ENCODE measurements at places on chromosomes 2 and 18. TPM values are rescaled to one million over a fixed set of nuclear protein-coding genes. Genes with fewer than 3 reads are reported as not detected.

DNA sequence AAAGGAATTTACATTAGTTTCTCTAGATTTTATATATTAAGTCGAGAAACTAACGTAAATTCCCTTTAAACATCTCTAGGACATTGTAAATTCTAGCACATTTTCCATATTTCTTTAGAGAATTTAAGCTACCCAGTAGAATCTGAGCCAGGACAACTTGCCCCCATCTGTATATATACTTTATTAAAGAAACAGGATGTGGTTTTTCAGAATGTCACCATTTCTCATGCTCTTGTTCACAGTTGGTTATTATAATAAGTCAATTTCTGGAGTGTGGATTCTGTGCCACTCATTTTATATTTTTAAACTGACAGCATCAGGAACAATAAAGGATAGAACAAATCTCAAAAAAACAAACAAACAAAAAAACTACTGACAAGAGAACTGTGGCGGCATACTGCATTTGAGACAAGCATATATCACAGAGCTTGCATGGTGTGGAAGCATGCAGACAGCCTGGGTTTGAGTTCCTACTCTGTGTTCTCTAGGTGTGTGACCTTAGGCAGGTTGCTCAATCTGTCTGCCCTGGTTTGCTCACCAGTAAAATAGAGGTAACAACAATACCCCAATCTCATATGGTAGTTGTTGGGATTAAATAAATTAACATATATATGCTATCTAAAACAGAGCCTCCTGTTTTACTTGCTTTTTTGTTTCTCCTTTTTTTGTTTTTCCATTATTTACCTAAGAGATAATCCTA, 61.4 kb upstream of the DNER start:
- no peak for DNase-seq

GRCh38 chr2:233075141-233075965, 15.2 kb downstream of the INPP5D start:
- DNase-seq: no peak

DNA sequence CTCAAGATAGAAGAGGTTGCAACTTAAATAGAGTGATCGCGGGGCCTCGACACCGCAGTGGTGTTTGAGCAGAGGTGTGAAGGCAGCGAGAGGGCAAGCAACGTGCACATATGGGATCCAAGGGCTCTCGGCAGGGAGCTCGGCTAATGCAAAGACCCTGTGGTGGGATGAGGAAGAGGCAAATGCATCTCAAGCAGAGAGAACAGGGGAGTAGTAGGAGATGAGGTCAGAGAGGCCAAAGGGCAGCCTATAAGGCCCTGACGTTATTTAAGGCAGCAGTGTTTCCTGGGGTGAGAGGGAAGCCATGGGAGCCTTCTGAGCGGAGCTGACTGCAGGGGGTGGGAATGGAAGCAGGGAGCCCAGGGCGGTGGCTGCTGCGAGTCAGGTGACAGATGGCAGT, 74.5 kb downstream of the MRPS9 start:
- no peak for DNase-seq

DNA sequence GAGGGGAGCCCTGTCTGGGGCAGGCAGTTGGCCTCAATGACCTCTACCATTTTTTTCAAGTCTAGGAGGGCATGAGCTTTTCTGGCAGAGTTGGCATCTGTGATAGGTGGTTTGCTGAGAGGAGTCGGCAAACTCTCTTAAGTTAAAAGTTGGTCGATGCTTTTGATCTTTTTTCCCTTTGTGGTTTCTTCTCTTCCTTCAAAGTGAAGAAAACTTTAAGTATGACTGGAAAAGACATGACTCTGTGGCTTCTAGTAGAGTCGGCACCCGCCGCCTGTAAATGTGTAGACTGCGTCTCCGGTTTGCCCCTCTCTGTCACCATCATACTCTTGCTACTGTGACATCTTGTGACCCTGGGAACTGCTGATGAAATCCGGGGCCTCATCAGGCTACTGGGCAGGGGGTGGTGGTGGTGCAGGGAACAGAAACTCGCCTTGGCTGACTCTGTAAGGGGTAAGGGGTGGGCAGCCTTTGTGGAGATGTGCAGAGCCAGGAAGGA, 21.1 kb downstream of the INPP5D start:
- DNase-seq: no peak

GRCh38 chr2:205197468-205198139, 484.7 kb upstream of the NRP2 start:
- no peak for DNase-seq

GRCh38 chr2:235333076-235333475, 160.8 kb upstream of the AGAP1 start:
- DNase-seq: no peak

GRCh38 chr2:142938240-142938639, 60.8 kb downstream of the KYNU start:
- no peak for DNase-seq

DNA sequence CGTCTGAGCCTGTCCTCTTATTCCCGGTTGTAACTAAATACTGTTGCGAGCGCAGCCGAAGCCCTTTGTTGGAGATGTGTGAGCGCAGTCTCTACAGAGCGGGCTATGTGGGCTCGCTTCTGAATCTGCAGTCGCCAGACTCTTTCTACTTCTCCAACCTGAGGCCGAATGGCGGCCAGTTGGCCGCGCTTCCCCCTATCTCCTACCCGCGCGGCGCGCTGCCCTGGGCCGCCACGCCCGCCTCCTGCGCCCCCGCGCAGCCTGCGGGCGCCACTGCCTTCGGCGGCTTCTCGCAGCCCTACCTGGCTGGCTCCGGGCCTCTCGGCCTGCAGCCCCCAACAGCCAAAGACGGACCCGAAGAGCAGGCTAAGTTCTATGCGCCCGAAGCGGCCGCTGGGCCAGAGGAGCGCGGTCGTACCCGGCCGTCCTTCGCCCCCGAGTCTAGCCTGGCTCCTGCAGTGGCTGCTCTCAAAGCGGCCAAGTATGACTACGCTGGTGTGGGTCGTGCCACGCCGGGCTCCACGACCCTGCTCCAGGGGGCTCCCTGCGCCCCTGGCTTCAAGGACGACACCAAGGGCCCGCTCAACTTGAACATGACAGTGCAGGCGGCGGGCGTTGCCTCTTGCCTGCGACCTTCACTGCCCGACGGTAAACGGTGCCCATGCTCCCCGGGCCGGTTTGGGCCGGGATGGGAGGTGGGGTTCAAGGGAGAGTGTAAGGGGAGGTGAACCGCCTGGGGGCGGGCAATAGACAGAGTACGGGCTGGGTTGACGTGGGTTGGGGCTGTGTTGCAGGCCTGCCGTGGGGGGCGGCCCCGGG, at the start of gene HOXD12:
Gene HOXD12 (plus strand): TSS at position 68 of the 819 bp plus-strand sequence. CDS start 7 bp downstream, at position 75.
- DNase-seq: no peak

- no peak for DNase-seq
These were observed 39.9 kb downstream of the NGEF start for GRCh38 chr2:232973011-232973735.

GRCh38 chr18:54232485-54233227, 8.2 kb upstream of the MBD2 start:
- no peak for DNase-seq

GRCh38 chr18:5196253-5197031, 615 bp downstream of the AKAIN1 start:
- no peak for DNase-seq

- no peak for DNase-seq
These were observed 171.8 kb downstream of the GBX2 start for GRCh38 chr2:235996419-235996818.

GRCh38 chr2:102149644-102150455, 7.3 kb downstream of the IL1R1 start:
- no peak for DNase-seq

DNA sequence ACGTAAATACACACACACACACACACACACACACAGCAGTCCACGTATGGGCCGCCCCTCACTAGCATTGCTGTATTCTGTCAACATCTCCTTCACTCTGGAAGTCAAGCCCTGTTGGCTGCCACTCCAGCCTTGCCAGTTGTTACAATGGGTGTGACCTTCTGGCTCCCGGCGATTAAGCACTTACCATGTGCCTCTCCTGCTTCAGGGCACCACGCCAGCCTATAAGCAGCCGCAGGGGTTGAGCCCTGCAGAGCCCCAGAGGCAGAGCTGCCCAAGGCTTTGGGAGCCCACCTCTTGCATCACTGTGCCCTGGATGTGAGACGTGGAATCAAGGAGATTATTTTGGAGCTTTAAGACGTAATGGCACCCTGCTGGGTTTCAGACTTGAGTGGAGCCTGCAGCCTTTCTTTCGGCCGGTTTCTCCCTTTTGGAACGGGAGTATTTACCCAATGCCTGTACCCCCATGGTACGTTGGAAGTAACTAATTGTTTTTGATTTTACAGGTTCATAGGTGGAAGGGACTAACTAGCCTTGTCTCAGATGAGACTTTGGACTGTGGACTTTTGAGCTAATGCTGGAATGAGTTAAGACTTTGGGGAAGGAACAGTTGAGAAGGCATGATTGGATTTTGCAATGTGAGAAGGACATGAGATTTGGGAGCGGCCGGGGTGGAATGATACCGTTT, 54.5 kb upstream of the ROCK2 start:
- no peak for DNase-seq

- no peak for DNase-seq
These were observed 839 bp upstream of the GPR148 start for GRCh38 chr2:130728007-130728454.

- DNase-seq: peak; percentile 84
These were observed 43.2 kb upstream of the UBE2F start for GRCh38 chr2:237923481-237924163.

- DNase-seq: no peak
These were observed 280.2 kb downstream of the SP3 start for GRCh38 chr2:173684896-173685459.

DNA sequence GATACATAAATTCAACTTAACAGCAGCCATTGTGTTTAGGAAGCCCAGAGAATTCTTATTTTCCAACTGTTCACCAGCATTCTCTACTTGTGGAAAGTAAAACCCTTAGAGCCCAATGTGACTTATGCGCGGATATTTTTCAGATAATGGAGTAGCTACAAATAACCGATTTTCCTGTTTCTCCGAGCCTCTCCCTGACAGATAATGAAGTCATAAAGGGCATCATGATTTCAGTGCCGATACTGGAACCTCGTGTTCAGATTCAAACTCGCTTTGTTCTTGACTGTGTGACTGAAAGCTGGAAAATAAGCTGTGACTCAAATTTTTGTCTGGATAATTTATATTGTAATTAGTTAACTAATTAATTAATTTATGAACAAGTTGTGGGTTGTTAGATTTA, 228.2 kb downstream of the VAPA start:
- DNase-seq: no peak

GRCh38 chr18:62683935-62684334, 31.4 kb upstream of the PHLPP1 start:
- DNase-seq: no peak

DNA sequence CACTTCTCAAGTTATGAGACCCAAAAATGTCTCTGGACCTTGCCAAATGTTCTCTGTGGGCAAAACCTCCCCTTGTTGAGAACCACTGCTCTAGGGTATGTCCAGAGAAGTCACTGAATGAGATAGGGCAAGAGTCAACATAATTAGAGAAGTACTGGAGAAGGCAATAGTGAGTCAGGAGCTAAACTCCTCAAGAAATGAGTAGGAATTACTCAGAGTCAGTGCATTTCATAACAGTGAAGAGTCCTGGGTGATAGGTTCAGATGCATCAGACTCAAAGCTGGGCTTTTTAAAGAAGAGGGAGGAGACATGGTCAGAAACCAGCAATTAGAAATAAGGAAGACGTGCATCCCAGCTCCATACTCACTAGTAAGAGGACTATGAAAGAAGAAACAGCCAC, 38.6 kb upstream of the IHH start:
- no peak for DNase-seq

DNA sequence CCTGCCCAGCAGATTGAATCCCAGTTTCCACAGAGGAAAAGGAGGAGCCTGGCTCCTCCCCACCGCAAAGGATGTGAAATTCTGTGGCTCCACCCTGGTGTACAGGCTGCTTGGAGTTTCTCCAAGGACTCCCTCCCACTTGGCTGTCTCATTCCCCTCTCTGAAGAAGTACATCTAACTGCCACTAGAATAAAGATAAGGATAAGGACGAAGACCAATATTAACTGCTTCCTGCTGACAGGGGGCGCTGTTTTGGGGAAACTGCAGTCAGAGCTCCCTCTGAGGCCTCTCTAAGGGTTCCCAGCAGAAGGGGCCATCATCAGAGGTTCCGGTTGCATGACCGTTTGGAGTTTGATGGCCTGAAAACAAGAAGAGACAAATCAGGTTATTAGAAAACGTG, 790.9 kb downstream of the CPS1 start:
- no peak for DNase-seq

- no peak for DNase-seq
These were observed 112.2 kb downstream of the MAP4K4 start for GRCh38 chr2:101809698-101810097.

The CIB4 gene
- total RNA-seq: not detected

The SLC30A3 gene
- 0.23 TPM for total RNA-seq

The LRRTM1 gene
- 0.46 TPM for total RNA-seq

The TXNDC2 gene
- 0.15 TPM for total RNA-seq

The SPDYA gene
- 0.94 TPM for total RNA-seq

The FBLN7 gene
- total RNA-seq: 1.5 TPM

The PPP3R1 gene
- total RNA-seq: 58.3 TPM

The FAM124B gene
- total RNA-seq: 0.11 TPM

The CHRND gene
- total RNA-seq: not detected

The MYO5B gene
- 2.1 TPM for total RNA-seq

The NEU4 gene
- total RNA-seq: 0.68 TPM

The ZNF804A gene
- 0.26 TPM for total RNA-seq

The CD207 gene
- total RNA-seq: 0.40 TPM

The LPIN1 gene
- 50.8 TPM for total RNA-seq

The IL1F10 gene
- not detected for total RNA-seq

The RGPD3 gene
- 0.08 TPM for total RNA-seq

The BUB1 gene
- 1.1 TPM for total RNA-seq

The APCDD1 gene
- 74.3 TPM for total RNA-seq

The FBXO36 gene
- total RNA-seq: 4.4 TPM

The POLR1A gene
- 23.1 TPM for total RNA-seq
